DMS79 (cell line): ENCODE measurements at places on chromosomes 16 and 17.

DNA sequence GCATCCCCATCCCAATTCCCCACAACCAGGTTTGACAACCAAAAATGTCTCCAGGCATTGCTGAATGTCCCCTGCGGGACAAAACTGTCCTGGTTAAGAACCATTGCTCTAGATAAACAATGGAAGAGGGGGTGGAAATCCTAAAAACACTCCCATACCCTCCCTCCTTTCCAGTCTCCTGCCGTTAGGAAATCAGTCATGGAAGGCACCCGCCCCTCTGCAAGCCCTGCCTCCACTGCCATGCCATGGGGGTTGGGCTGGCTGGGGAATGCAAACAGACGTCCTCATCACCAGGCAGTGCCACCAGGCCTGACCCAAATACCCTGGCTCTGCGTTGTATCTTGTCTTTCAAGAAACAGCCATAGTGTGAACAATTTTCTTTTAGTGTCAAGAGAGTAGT is 57.5 kb downstream of the CYTH1 start:
- no peak for DNase-seq

- no peak for DNase-seq
Measured at GRCh38 chr17:57713140-57713539, 32.0 kb downstream of the CCDC182 start.

- DNase-seq, result peak; percentile 75
Measured at GRCh38 chr16:85612801-85613603, at the start of gene GSE1. Gene GSE1 (plus strand): TSS chr16:85613322. CDS start chr16:85613392, 70 bp downstream.

DNA sequence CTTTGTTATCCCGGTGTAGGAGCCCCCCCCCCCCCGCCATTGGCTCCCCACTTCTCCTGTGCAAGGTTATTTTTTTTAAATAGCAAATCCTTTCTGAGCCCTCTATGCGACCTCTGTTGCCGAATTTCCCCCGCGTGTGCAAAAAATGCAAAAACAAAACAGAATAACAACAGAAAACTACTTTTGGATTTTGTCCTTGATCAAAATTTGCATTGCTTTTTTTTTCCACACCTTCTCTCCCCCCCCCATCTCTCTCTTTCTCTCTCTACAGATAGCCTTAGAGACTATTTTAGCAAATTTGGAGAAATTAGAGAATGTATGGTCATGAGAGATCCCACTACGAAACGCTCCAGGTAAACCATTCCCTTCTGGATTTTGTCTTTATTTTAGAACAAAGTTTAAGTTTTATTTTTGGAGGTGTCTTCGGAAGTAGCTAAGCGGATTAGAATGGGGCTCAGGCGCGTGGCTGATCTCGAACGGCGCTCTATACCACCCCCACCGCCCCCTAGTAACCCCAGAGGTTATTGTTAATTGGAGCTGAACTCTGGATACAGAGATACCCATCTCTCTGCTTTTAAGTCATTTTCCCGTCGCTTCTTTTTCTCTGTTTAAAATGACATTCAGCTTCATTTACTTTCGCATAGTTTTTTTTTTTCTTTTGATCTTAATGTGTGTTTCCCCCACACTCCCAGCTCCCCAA is 1.0 kb downstream of the MSI2 start:
- no peak for DNase-seq

- no peak for DNase-seq
Measured at GRCh38 chr17:57940653-57941329, 14.4 kb downstream of the CUEDC1 start.

GRCh38 chr16:56311208-56312027 is 113.9 kb downstream of the AMFR start:
- no peak for DNase-seq

DNA sequence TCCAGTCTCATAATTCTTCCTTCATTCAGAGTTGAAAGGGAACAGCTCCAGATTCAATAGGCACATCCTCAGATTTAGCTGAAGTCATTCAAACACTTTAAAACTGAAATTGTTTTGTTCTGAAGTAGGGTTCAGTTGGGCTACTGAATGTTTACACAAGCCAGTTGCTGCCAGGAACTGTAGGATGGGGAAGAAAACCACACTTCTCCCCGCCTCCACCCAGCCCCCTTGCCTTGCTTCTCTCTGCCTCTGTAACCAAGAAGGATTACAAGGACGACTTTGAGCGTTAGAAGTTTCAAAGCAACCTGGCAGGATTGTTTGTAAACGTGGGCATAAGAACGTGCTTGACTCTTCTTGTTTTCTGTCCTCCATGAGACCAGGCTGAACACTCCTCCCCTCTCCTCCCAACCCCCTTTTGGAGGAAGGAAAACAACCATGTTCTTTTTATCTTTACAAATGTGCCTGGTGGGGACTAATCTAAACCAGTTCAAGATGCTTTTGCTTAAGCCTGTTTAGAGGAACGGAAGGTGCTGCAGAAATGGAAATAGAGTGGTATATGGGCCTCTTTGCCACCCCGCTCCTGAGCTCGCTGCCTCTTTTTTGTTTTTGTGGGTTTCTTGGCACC is 287.9 kb downstream of the FTO start:
- peak; percentile 53 for DNase-seq

- DNase-seq, result no peak
Measured at GRCh38 chr17:29838961-29839360, 91.1 kb downstream of the SSH2 start.

DNA sequence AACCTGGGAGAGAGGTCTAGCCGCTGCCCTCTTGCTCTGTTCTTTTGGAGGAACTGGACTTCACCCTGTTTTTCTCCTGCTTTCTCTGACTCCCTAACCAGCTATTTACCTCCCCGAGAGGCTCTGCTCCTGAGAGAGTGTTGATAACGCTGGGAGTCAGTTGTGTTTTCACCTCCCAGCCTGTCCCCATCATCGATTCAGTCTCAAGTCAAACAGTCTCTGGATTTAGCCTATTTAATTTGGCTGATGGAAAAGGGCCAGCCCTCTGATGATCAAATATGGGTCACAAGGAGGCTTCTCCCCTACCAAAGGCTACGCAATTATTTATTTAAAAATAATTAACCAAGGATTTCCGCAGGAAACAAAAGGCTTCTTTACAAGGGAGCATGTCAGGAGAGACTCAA is 31.8 kb downstream of the HNF1B start:
- DNase-seq, result no peak

DNA sequence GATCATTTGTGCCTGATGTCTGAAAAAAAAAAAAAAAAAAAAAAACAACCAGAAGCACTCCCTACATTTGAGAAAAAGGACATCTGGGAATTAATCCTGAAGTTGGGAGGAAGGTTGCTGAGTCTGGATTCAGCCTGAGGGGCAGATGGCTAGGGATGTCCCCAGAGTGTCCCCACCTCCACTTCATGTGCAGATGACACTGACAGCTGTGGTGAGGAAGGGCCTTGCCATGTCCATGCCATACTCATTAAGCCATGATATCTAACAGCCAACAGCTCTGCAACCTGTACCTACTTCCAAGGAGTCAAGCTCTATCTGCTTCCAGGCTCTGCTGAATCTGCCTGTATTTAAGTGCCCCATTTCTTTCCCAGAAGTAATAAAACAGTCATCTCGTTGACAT is 356.0 kb downstream of the CA10 start:
- DNase-seq, result no peak

- DNase-seq, result no peak
Measured at GRCh38 chr16:19841184-19841583, 43.5 kb downstream of the GPRC5B start.

- no peak for DNase-seq
Measured at GRCh38 chr16:10671729-10672128, 23.0 kb downstream of the TEKT5 start.

- no peak for DNase-seq
Measured at GRCh38 chr16:47660540-47660939, 199.4 kb downstream of the PHKB start.

DNA sequence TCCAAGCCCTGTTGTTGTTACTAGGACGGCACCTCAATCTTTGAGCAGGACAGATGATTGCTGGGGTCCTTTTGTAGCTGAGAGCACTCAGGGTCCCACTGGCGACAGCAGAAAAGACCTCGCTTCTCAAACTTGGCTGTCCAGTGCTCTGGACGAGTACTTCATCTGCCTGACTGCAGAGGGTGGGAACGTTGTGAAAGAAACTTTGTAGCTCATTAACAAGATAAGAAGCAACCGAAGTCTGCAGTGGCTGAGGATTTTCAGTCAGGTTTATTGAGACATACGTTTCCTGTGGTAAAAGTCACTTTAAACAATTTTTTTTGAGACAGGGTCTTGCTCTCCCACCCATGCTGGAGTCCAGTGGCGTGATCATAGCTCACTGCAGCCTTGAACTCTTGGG is 191.7 kb downstream of the PRKCB start:
- DNase-seq, result no peak

- DNase-seq, result no peak
Measured at GRCh38 chr17:55398689-55399088, 22.9 kb downstream of the MMD start.

GRCh38 chr17:5418858-5419355 is 555 bp downstream of the NUP88 start:
- DNase-seq, result peak; percentile 39

- no peak for DNase-seq
Measured at GRCh38 chr17:44333371-44333770, 8.7 kb upstream of the SLC25A39 start.

DNA sequence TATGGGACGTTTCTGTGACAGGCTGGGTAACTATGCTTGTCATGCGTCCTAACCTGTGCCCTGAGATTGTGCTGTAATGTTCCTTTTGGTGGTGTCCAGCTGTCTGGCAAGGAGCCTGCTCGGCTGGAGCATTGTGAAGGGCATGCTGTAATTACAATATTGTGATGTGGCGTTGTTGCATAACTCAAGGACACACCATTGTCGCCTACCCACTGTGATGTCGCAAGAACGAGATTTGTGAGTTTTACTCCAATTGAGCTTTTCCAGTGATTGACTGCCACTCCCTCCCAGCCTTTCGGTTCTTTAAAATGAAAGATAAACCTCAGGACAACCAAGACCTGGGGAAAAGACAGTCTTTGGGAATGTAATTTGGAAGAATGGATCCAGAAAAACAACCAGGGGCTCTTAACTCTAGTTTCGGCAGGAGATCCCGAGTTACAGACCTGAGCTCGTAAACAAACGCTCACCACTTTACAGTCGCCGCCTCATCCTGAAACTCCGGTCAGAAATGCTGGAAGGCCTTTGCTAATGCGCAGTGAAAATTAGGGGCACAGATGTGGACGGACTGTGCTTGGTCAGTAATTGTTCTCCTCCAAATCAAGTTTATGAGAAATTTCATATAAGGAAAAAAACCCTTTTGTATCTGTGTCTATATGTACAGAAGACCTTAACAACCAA is 1.3 kb downstream of the ZNF750 start:
- DNase-seq, result no peak

DNA sequence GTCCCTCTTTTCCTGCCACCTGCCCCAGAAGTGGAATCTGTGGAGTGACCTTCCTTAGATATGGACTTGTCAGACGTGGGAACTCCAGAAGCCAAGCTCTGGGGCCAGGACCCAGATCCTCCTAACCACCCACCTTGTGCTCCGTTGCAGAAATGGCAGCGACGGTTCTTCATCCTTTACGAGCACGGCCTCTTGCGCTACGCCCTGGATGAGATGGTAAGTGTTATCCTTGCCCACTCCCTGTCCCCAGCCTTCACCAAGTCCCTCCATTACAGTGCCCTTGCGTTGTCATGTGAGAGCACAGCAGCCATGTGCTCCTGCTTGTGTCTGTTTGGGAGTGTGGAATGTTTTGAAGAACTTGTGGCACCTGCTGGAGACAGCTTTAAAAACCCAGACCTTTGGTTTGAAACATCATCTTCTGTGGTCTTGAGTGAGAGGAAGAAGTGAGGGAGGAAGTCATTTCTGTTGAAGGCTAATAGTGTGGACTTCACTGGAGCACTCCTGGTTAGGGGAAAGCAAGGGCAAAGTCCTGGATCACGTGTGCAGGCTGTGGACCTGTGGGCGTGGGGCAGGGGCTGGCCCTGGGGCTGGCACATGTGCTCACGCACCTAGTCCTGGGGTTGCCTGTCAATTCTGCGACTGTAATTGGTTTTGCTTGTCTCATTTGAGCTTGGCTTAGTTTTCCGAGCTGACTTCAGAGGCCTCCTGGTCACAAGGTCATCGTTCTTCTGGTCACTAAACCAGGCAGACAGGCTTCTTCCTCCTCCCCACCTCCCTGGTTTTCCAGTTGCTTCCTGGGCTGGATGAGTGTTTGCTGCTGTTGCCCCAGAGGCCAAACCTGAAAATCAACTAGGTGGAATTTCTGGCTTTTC is 35.8 kb downstream of the MPRIP start:
- no peak for DNase-seq

DNA sequence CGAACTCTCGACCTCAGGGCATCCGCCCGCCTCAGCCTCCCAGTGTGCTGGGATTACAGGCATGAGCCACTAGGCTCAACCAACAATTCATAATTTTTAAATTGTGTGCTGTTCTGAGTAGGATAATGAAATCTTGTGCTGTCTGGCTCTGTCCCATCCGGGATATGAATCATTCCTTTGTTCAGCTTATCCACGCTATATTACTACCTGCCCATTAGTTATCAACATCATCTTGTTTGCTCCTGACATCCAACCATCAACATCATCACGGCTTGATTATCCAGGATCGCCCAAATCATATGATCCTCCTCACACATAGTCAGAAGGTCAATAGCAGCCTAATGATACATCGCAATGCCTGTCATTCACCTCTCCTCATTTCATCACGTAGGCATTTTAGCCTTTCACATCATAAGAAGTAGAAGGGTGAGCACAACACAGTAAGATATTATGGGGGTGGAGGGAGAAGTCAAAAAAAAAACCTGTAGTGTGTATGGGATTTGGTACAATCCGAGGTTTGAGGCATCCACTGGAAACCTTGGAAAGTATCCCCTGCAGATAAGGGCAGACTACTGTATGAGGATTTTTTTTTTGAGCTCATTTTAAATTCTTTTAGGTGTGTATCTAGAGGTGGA is 77.0 kb upstream of the SIAH1 start:
- no peak for DNase-seq

DNA sequence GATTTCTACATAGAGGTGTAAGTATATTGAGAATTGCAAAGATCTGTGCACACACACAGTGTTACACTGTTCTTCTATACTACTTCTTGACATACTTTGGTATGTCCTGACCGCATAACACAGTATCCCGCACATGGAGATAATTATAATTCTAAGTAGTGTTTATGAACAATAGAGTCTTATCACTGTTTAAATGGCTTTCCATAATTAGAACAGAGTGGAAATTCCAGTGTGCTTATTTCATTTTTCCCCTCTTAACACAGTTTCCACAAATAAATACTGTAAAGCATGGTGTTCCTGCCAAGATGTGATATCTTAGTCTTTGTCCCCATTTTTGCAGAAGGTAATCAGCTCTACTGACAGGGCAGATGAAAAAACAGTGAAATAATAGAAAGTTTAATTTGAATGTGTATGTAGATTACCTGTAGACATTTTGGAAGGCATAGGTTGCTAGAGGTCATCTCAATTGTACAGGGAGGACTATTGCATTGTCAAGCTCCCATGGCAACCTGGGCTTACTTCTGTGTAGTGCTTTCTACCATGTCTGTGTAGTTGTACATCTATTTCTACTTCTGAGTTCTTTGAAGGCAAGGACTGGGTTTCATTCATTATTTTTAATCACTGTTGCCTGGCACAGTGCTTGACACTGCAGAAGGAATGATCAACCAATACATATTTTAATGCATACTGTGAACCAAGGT is 10.1 kb upstream of the KRT28 start:
- no peak for DNase-seq
